ENCODE measurements at places on chromosomes 4 and X.

DNA sequence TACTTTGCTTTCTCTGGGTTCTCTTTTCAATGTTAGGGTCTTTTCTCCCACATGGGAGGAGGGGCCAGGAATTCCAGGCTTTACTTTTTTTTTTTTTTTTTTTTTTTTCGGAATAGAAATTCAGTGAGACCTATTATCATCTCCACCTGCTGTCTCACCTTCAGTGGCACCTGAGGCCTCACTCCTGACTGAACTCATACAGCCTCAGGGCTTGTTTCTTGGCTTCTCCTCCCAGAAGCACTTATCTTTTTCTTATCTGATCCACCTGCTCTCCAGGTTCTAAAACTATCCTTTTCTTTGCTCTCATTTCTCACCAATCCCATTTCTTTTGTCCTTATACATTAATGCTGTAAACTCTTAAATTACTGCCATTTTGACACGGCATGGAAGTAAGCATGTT lies 117.3 kb upstream of the PPP3CA start:
- DNase-seq: no peak

DNA sequence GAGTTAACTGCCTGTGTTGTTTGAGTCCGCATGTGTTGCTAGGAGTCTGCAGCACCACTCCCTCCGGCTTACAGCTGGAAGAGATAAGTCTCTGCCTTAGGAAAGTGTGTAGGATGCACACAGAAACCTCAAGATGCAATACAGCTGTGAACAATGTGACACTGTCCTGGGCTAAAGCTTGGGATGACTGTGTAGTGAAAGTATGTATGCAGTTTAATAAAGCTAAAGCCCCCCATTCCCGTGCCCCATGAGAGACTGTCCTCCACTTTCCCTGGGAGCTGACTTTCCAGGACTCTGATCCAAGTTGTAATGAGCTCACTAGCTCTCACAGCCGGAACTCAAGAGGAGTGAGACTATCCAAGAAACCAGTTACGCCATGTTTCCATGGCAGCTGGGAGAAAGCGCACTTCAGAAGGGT lies 156.6 kb upstream of the FTHL17 start:
- no peak for DNase-seq

- no peak for DNase-seq
These were observed 44.1 kb upstream of the UPRT start for GRCh38 chrX:75229774-75230173.

GRCh38 chrX:40581336-40581920 lies 658 bp downstream of the ATP6AP2 start:
- no peak for DNase-seq

DNA sequence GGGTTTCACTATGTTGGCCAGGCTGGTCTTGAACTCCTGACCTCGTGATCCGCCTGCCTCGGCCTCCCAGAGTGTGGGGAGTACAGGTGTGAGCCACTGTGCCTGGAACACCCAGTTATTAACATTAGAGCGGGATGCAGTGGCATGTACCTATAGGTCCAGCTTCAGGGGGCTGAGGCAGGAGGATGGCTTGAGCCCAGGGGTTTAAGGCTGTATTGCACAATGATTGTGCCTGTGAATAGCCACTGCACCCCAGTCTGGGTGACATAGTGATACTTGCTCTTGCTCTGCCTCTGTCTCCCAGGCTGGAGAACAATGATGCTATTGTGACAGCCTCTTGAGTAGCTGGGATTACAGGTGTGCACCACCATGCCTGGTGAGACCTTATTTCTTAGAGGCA lies 39.8 kb downstream of the FAM193A start:
- no peak for DNase-seq
